Cardiac atrium fibroblast (primary cell): ENCODE measurements at places on chromosomes 16 and 17. TPM values are rescaled to one million over a fixed set of nuclear protein-coding genes. Genes with fewer than 3 reads are reported as not detected.

KRT36 gene
- total RNA-seq, result not detected in 2 replicates

IQCK gene
- total RNA-seq, result 9.6 and 15.6 TPM in 2 replicates

GPR179 gene
- not detected in 2 replicates for total RNA-seq

ABCA5 gene
- total RNA-seq, result 6.3 and 7.2 TPM in 2 replicates

KRT17 gene
- 0.54 and 0.65 TPM in 2 replicates for total RNA-seq

CD300LB gene
- total RNA-seq, result not detected in 2 replicates
